ENCODE measurements at places on chromosomes 4 and X.
A peak's percentile ranks its signal among the peaks of the same experiment; 100 is the strongest.

GRCh38 chr4:107930821-107931774 lies at the start of gene CYP2U1:
Gene CYP2U1 (plus strand): TSS chr4:107931549. CDS start chr4:107931644, 95 bp downstream.
- peak; percentile 92 for DNase-seq

- DNase-seq = no peak
Observed at GRCh38 chr4:95095348-95095974, 337.7 kb downstream of the BMPR1B start.

DNA sequence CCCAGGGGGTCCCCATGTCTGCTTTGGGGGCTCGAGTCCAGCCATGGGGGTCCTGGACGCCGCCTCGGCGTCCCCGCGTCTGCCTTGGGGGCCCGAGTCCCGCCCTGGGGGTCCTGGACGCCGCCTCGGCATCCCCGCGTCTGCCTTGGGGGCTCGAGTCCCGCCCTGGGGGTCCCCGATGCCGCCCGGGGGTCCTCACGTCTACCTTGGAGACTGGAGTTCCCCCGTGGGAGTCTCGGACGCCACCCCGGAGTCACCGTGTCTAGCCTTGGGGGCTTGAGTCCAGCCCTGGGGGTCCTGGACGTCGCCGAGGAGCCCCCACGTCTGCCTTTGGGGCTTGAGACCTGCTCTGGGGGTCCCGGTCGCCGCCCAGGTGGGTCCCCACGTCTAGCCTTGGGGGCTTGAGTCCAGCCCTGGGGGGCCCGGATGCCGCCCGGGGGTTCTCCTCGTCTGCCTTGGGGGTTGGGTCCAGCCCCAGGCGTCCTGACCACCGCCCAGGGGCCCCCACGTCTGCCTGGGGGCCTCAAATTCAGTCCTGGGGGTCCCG lies 1.1 kb upstream of the GTPBP6 start:
- no peak for DNase-seq

GRCh38 chr4:86841309-86841708 lies 7.9 kb downstream of the SLC10A6 start:
- no peak for DNase-seq

DNA sequence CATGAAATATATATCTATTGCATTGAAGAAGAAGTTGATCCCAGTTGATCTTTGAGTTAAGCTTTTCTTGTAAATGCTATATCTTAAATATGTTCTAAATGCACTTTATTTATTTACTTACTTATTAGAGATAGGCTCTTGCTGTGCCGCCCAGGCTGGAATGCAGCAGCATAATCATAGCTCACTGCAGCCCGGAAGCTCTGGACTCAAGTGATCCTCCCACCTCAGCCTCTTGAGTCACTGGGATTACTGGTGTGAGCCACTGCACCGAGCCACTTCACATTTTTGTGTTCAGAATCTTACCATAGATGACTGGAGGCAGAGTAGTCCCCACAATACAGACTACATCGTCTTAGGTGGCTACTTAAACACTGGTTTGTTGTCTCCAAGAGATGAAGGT lies 324.3 kb upstream of the SLIT2 start:
- DNase-seq = no peak

- DNase-seq = no peak
Observed at GRCh38 chr4:98110214-98110613, 33.1 kb downstream of the STPG2 start.

DNA sequence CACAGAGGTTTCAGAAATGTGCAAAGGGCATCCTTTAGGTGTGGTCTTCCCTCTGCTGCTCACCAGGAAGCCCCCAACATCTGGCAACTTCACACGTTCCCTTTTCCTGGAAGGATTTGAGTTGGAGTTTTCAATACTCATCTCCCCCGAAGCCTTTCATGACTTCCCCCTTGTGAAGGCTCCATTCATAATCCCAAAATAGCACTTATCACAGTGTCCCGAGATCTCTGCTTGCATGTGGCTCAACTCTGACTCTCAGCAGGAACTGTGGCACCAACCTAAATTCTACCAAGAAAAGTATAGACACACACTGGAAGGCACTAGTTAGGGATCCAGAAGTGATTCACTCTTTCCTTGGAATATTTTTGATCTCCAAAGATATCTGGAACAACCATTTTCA lies 40.5 kb upstream of the ZNF827 start:
- no peak for DNase-seq

GRCh38 chr4:6696611-6697010 lies 2.9 kb downstream of the S100P start:
- no peak for DNase-seq

- DNase-seq = no peak
Observed at GRCh38 chrX:122094611-122095010, 1047.2 kb downstream of the GLUD2 start.

DNA sequence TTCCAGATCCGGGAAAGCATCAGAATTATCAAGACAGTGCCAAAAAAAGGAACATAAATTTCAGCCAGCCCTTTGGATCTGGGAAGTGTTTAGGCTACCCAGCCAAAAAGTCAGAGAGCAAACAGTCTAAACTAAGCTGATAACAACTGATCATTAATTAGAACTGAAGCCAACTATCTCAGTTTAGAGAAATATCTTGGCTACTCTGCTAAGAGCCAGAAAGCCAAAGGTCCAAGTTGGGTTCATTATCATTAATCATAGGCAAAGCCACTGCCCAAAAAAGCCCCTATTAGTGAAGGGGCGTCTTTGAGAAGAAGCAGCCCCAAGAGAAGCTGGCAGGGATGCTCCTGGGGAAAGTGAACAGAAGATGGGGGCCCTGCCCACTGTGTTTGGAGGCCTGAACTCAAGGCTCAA lies 37.0 kb upstream of the SHISA3 start:
- no peak for DNase-seq

- DNase-seq = no peak
Observed at GRCh38 chrX:53163436-53163835, 61.6 kb downstream of the KDM5C start.

DNA sequence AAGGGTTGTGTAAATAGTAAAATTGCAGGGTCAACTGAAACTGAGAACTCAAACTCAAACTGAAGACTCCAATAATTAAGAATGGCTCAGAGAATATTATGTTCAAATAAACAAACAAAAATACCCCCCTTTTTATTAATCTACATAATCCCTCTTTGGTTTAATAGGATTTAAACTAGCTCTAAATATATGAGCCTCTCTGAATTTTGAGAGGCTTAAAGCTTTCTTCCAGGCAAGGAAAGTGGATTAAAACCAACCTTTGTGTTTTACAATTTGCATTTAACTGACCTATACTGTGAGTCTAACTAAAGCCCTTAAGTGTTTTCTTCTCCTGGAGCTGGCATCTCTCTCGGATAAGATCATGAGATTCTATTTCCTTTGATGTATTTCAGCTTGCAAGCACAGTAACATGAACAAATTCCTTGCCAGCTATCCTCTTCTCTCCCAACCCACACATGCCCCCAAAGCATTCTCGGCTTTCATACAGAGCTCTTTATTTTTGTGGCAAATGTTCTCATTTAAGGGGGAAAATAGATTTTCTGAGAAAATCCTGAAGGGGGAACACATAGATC lies 1310.8 kb upstream of the AGA start:
- DNase-seq = no peak

DNA sequence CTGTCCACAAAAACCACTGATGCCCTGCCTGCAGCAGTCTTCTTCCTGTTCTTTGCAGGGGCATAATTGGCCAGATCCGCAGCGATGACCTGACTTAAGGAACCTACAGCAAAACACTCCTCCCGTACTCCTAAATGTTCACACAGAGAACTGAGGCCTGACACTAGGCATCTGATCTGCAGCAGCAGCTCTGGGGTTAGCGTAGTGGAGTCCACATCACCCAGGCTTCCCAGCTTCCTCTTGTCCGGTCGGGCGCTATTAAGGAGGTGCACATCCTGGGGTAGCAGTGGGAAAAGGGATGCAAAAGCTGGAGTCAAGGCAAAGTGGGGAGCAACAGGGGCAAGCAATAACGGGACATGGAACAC lies 758 bp downstream of the SCFD2 start:
- no peak for DNase-seq

DNA sequence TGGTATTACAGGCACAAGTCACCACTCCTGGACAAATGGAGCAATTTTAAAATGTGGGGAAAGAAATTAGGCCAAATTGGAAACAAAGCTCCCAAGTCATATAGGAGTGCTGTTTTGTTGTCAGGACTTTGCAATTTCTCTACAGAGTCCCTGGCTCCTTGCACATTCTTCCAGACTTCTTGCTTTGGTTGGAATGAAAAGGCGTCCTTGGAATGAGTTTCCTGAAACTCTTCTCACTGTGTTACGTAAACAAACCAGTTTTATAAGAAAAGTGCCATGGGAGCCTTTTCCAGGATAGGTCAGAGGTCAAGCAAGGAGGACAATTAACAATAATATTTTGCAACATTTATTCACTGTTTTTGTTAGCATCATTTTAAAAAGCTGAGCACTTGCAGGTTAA lies 32.4 kb upstream of the KIT start:
- DNase-seq = no peak

DNA sequence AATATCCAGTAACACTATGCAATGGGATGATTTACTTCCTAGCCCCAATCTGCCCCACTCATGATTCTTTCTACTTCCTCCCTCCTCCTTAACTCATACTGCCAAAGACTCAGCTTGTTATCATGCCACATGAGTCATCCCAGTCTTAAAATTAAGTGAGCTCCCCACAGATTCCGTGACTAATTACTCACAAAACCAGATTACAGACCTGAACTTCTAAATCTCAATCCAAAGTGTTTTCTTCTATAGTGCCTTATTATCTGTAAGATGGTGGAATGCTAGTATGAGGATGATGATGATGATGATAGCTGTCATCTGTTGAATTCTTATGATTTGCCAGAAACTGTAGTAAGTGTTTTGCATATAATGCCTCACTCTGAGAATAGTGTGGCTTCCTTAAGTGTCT lies 27.7 kb upstream of the GPC3 start:
- no peak for DNase-seq
